ENCODE measurements at places on chromosomes 6 and 20. TPM values are rescaled to one million over a fixed set of nuclear protein-coding genes. Genes with fewer than 3 reads are reported as not detected.

The SLC17A2 gene
- total RNA-seq: not detected

The CLPSL2 gene
- total RNA-seq: not detected

The TNFRSF6B gene
- total RNA-seq: 5.9 TPM

The WFDC5 gene
- total RNA-seq: not detected

The TMEM244 gene
- total RNA-seq: not detected

The FNDC11 gene
- total RNA-seq: not detected

The HLA-DQA1 gene
- total RNA-seq: 27.0 TPM

The ULBP3 gene
- total RNA-seq: 0.75 TPM

The ZNF334 gene
- total RNA-seq: 1.6 TPM

The TNXB gene
- total RNA-seq: 146 TPM

The PTCHD4 gene
- 1.5 TPM for total RNA-seq

The OR10C1 gene
- total RNA-seq: not detected

The SIRPA gene
- 41.4 TPM for total RNA-seq

Measured in aorta (tissue), 5 donors.